ENCODE measurements at places on chromosomes 2 and 18.

- no peak for DNase-seq
Observed at GRCh38 chr2:155209696-155210450, 511.4 kb downstream of the KCNJ3 start.

- peak; percentile 51 for DNase-seq
Observed at GRCh38 chr2:11254100-11254536, 90.3 kb downstream of the ROCK2 start.

GRCh38 chr2:58377181-58377580, 136.1 kb upstream of the FANCL start:
- DNase-seq, result no peak

GRCh38 chr2:75480971-75481836, 79.5 kb downstream of the EVA1A start:
- DNase-seq, result peak; percentile 69

DNA sequence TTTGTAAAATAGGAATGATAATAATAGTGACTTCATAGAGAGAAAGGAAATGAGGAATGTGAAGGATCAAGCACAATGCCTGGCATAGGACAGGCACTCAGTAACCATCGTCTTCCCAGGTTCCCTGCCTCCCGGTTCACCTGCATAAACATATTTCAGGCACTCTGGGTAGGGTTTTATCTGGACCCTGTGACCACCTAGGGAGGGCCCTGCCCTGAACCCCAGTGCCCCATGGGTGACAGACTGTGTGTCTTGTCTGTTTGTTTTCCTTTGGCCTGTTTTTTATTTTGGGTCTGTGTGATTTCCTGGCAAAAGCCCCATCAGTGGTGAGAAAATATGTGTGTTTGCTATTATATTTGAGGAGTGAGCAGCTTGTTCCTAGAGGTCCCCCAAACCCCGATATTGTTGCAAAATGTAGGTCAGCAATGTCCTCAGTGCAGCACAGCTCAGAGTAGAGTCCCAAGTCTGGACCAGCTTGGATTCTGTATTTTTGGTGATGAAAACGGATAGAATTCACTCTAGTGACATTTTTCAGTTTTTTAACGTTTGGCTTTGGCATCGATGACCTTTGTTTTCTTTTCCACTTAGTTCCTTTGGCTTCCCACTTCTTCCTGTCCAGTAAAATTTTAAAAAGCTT, 9.6 kb upstream of the NT5C1B start:
- DNase-seq, result no peak

GRCh38 chr2:20624884-20625485, 25.9 kb downstream of the HS1BP3 start:
- DNase-seq, result no peak

DNA sequence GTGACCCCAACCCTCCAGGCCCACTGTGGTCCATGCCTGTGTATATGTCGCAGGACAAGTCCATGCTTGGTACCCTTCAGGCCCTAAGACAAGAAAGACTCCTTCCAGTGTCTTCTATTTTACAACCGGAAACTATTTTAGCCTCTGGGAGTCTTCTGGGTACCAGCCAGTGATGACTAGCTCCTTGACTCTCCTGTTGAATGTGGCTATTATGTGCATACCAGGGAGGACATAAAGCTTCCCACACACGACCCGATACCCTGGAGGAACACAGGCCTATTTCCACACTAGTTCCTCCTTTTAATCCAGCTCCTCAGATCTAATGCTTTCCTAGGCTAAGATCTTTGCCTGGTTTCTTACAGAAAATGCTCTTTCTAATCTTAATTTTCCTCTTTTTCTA, 178.1 kb downstream of the NCKAP5 start:
- no peak for DNase-seq

Data from NCI-H1417 treated with DMSO at 0.1 percent for 48 hours (cell line).